Daoy (cell line): ENCODE measurements at places on chromosomes 13 and 19. TPM values are rescaled to one million over a fixed set of nuclear protein-coding genes. Genes with fewer than 3 reads are reported as not detected.

ABHD8 gene
- 7.6 and 11.6 TPM in 2 replicates for total RNA-seq

LILRA1 gene
- not detected in 2 replicates for total RNA-seq

DNA sequence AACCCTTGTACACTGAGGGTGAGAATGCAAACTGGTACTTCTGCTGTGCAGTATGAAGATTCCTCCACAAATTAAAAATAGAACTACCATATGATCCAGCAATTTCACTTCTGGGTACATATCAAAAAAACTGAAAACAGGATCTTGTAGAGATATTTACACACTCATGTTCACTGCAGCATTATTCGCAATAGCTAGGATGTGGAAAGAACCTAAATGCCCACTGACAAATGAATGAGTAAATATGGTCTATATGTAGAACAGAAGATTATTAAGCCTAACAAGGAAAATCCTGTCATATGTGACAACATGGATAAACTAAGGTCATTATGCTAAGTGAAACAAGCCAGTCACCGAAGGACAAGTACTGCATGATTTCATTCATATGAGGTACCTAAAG is 304.7 kb downstream of the ENOX1 start:
- DNase-seq = no peak

DNA sequence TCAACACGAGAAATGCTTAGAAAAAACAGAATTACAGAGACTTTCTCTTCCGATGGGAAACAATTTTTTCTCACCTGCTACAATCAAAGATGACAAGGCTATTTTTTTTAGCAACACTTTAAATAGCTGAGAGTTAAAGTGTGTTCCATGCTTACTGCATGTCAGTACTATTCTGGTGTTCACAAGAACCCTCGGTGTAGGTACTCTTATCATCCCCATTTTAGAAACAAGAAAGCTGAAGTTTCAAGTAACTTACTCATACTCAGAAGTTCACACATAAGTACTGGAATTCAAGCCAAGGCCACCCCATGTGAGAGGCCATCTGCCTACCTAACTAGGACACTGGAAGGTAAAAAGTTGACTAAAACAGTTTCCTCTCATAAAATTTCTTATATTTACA is 9.0 kb upstream of the TNFRSF19 start:
- no peak for DNase-seq

GRCh38 chr19:58009666-58010301 is 7.2 kb upstream of the ZNF606 start:
- peak; percentile 82 for DNase-seq

DNA sequence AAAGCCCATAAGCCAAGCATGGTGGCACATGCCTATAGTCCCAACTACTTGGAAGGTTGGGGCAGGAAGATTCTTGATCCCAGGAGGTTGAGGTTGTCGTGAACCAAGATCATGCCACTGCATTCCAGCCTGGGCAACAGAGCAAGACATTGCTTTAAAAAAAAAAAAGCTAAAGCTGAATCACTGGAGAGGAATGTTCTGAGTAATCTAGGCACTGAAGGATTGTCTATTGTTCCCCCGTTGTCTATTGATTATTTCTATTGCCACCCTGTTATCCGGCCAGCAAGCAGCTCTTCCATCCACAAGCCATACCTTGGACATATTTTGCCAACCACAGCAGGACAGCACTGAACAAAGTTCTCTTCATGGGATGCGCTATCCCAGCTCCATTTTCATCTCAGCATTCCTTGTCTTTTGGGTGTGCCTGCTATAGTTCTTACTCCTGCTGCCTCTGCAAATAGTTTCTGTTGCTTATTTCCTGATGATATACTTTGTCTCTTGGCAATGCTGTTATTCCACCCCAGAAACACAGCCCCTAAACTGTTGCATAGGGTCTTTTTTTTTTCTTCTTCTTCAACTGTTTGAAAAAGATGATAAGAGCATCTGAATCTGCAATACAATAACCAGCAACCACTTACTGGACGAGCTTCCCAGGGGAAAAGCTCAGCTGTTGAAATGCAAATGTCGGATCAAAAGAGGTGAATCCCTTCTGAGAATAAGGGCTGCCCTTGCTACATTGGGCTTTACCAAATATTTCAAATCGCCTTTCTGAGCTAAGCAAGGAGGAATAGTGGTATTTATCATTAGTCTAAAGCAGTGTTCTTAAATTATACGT is 22.2 kb upstream of the SIAH3 start:
- DNase-seq = peak; percentile 25
